Mesangial cell (primary cell): ENCODE measurements at places on chromosomes 11 and 22. TPM values are rescaled to one million over a fixed set of nuclear protein-coding genes. Genes with fewer than 3 reads are reported as not detected.

TPH1 gene
- under 0.01 TPM in 1 of 2 replicates, not detected in the other for total RNA-seq

AQP11 gene
- 0.33 and 2.4 TPM in 2 replicates for total RNA-seq

MS4A7 gene
- total RNA-seq: not detected in 2 replicates

WNT7B gene
- total RNA-seq: 33.9 and 34.6 TPM in 2 replicates

POU2AF2 gene
- total RNA-seq: not detected in 2 replicates
